Adrenal gland (tissue), 19 donors: ENCODE measurements at places on chromosomes 4 and X. TPM values are rescaled to one million over a fixed set of nuclear protein-coding genes. Genes with fewer than 3 reads are reported as not detected.

Gene NUDT10
- total RNA-seq = 2.4 TPM

DNA sequence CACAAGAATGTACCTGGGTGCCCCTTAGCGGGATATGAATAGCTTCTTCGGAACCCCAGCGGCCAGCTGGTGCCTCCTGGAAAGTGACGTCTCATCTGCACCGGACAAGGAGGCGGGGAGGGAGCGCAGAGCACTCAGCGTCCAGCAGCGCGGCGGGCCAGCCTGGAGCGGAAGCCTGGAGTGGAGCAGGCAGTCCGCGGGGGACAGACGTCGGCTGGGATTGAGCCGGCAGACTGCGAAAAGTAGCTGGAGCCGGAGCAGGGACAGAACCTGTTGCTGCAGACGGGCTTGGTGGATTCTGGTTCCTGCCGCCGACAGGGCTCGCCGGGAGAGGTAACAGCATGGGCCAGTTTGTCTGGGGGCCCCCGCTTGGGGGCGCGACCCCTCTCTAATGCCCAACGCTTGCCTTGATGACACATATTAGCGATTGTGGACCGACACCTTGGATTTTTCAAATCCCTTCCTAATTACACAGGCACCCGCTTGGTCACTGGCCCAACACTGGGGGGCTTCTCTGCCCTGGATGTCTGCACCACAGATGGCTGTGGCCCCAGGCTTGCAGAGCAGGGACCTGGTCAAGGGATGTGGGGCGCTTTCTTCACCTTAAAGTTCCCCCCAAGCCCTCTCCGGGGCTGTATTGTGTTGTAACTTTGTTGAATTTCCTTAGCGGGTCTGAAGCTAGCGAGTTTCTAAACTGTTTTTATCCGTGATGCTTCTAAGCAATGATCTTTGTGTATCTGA is at the start of gene NPFFR2:
Gene NPFFR2 (plus strand): TSS at position 133 of the 741 bp plus-strand sequence. CDS start 96,592 bp downstream, outside the sequence.
- H3K27ac ChIP-seq = no peak within 1 kb of the TSS
- H3K4me3 ChIP-seq = no peak within 1 kb of the TSS
- peaks cover 7% of the 10 kb centered on the region for H3K27me3 ChIP-seq
- no peaks in the 10 kb centered on the region for H3K4me1 ChIP-seq
- DNase-seq = no peak

DNA sequence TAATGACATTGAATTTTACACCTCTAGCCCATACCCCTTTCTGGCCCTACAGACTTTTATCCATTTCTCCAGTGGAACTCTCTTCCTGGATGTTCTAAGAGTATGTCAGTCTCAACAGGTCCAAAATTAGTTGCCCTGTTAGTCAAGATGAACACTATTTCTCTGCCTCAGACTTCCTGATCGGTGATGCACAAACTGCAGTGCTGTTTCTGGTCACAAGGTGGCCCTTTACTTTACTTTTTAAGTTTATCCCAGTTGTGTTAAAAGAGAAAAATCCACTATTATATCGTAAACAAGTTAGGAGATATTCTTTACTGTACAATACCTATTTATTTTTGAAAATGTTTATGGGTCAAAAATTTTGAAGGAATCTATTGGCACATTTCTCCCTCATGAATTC is 13.1 kb downstream of the TCEAL7 start:
- no peak overlapping the region for H3K4me3 ChIP-seq
- no peak overlapping the region for H3K27ac ChIP-seq
- H3K36me3 ChIP-seq = no peaks in the 10 kb centered on the region
- H3K4me1 ChIP-seq = no peaks in the 10 kb centered on the region
- peak; percentile 64 for DNase-seq

DNA sequence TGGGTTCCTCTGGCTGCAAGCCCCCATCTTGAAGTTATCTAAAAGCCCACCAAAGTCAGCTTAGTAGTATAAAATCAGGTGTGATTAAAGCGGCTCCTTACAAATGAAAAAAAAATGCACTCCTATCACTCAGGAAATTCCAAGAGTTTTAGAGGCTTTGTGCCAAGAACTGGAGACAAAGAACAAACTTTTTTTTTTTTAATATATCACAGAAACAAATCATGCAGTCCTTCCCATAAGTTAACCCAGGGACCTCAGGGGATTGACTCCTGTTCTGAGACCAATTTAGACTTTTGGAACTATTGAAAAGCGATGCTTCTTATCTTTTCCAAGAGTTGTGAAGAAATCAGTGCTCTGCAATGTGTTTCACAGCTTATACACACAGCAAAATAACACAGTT is 53.6 kb downstream of the HHIP start:
- H3K27ac ChIP-seq = no peak overlapping the region
- no peaks in the 10 kb centered on the region for H3K27me3 ChIP-seq
- H3K4me3 ChIP-seq = no peak overlapping the region

GRCh38 chr4:22595684-22596083 is 79.8 kb upstream of the ADGRA3 start:
- no peaks in the 10 kb centered on the region for H3K27me3 ChIP-seq
- DNase-seq = no peak
- no peaks in the 10 kb centered on the region for H3K36me3 ChIP-seq
